ENCODE measurements at places on chromosomes 1 and 21. TPM values are rescaled to one million over a fixed set of nuclear protein-coding genes. Genes with fewer than 3 reads are reported as not detected.
A peak's percentile ranks its signal among the peaks of the same experiment; 100 is the strongest.

- peak; percentile 84 for DNase-seq
These were observed at the start of gene IL10RB for GRCh38 chr21:33266050-33266788. Gene IL10RB, plus strand, starts transcription at chr21:33266367. Its CDS starts 99 bp downstream, at chr21:33266466.

DNA sequence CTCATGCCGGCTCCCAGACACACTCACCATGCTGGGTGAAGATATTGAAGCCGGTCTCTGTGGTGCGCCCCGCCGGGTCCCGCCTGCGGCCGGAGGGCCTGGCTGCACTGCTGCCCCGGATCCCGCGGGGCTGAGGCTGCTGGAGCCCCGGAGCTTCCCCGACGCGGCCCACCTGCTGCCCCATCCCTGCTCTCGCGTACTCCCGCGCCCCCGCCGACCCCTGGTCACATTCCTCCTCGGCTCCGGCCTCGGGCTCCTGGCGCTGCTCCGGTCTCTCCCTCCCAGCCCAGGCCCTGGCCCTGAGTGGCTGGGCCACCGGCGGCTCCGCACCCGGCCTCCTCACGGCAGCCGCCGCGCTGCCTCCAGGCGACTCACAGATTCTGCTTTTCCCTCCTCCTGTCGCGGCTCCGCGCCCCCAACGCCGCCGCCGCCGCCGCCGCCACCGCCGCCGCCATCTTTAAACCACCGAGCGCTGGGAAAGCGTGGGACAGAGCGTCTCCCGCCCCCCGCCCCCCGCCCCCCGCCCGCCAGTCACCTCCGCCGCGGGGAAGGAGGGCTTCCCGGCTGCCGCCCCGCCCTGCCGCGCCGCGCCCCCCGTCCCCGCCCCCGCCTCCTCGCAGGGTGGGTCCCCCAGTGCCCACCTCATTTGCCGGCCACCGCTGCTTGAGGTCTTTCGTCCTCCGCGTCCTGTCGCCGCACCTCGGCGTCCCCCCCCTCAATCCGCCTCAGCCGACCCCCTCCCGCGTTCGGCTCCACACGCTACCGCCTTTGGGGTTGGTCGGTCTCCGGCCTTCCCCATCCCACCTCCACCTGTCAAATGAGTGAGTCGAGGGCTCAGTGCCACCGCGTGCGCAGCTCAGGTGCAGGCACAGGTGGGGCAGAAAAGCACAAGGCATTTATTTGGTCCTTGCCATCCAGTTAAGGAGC, at the start of gene ABL2:
Gene ABL2, minus strand, starts transcription at position 464 of the 927 bp plus-strand sequence. Its CDS starts 280 bp downstream, at position 184.
- DNase-seq, result peak; percentile 71

- no peak for DNase-seq
These were observed 105.2 kb downstream of the EDEM3 start for GRCh38 chr1:184649451-184649888.

GRCh38 chr1:1529321-1529720, 11.1 kb downstream of the TMEM240 start:
- no peak for DNase-seq

GJC2 gene
- total RNA-seq, result 0.64 TPM

SPRR1B gene
- total RNA-seq, result not detected

Measured in activated CD4-positive, alpha-beta T cell treated with anti-CD3 and anti-CD28 coated beads for 36 hours (primary cell).